Activated CD4-positive, alpha-beta T cell treated with anti-CD3 and anti-CD28 coated beads, Interleukin-2, amount 10 ng/mL, durations not matched to agents 7 days and 5 days (primary cell): ENCODE measurements at places on chromosomes 11 and 22. TPM values are rescaled to one million over a fixed set of nuclear protein-coding genes. Genes with fewer than 3 reads are reported as not detected.

The RGL4 gene
- 29.1 TPM for total RNA-seq

The KRTAP5-11 gene
- not detected for total RNA-seq

The SIDT2 gene
- total RNA-seq, result 28.6 TPM

The P2RY2 gene
- total RNA-seq, result not detected

The NXPE2 gene
- total RNA-seq, result not detected

The PDGFB gene
- 0.89 TPM for total RNA-seq

The STK33 gene
- 1.1 TPM for total RNA-seq

The APOL4 gene
- total RNA-seq, result 0.54 TPM

The HSPB2 gene
- not detected for total RNA-seq

DNA sequence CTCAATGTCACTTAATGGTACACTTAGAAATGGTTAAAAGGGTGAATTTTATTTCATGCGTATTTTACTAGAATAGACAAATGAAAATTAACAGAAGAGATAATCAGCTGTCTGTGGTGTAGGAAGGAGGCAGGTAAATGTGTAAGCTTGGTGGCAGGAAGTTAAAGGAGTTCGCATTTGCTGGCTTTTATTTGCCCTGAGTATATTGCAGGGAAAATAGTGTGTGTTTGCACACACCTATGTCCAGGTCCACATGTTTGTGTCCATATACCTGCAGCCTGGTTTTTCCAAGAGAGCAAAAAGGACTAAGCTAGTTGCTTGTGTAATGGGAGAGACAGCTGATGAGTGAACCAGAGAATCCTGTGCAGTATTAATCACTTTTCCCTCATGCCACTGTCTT lies 16.0 kb downstream of the NTM start:
- DNase-seq, result no peak
- H3K27me3 ChIP-seq, result no peaks in the 10 kb centered on the region
- no peak overlapping the region for H3K4me3 ChIP-seq
- no peaks in the 10 kb centered on the region for H3K36me3 ChIP-seq
- H3K4me1 ChIP-seq, result no peaks in the 10 kb centered on the region
- H3K27ac ChIP-seq, result no peak overlapping the region

DNA sequence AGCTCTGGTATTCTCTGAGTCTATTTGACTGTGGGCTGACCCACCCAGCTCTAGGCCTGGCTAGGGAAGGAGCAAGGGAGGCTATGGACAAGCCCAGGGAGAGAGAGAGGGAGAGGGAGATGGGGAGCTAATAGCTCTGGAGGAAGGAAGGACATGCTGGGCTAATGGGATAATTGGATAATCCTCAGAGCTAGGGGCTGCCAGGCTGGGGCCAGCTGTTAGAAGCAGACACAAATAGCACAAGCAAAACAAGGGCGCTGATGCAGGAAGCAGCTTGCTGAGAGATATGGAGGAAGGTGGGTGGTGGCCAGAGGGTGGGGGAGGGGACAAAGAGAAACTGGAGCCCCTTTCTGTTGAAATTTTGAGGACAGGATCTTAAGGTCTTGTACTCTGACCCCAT lies 23.2 kb downstream of the ADORA2A start:
- no peaks in the 10 kb centered on the region for H3K27me3 ChIP-seq
- no peaks in the 10 kb centered on the region for H3K36me3 ChIP-seq
- no peak overlapping the region for H3K4me3 ChIP-seq
- DNase-seq, result no peak
- peaks cover 2% of the 10 kb centered on the region for H3K4me1 ChIP-seq

DNA sequence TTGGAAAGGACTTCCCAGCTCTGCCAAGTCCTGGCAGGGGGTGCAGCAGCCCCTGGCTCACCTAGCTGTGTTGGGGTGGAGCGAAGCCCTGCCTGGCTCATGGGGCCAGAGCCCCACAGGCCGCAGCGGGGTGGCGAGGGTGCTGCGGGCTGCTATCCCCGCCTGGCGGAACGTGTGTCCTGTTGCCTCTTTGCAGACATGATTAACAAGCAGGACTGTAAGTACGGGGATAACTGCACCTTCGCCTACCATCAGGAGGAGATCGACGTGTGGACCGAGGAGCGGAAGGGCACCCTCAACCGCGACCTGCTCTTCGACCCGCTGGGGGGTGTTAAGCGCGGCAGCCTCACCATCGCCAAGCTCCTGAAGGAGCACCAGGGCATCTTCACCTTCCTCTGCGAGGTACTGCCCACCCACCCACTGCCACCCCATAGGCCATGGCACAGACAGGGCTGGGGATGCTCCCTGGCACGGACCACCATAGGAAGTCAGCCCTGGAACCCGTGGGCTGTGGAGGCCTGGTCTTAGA lies 35.9 kb upstream of the TEF start:
- H3K27me3 ChIP-seq, result no peaks in the 10 kb centered on the region
- peaks cover 33% of the 10 kb centered on the region for H3K36me3 ChIP-seq
- H3K4me3 ChIP-seq, result no peak overlapping the region
- H3K27ac ChIP-seq, result no peak overlapping the region

DNA sequence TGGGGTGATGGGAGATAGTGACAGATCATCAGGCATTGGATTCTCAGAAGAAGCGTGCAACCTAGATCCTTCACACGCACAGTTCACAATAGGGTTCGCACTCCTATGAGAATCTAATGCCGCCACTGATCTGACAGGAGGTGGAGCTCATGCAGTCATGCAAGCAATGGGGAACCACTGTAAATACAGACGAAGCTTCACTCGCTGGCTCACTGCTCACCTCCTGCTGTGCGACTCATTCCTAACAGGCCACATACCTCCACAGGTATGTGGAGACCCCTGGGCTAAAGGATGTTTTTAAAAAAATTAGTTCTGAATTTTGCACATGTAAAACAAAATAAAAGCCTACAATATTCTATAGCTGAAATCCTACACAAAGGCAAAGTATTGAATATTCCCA lies 20.5 kb upstream of the TEAD1 start:
- H3K4me3 ChIP-seq, result no peak overlapping the region
- H3K4me1 ChIP-seq, result no peaks in the 10 kb centered on the region
- H3K27me3 ChIP-seq, result peaks cover 15% of the 10 kb centered on the region
- DNase-seq, result no peak
- H3K27ac ChIP-seq, result no peak overlapping the region

- H3K27ac ChIP-seq, result peak overlapping the region; percentile 47
- no peak overlapping the region for H3K4me3 ChIP-seq
These were observed 8.6 kb downstream of the THYN1 start for GRCh38 chr11:134244593-134244992.

- H3K36me3 ChIP-seq, result peaks cover 34% of the 10 kb centered on the region
- DNase-seq, result no peak
- no peak overlapping the region for H3K4me3 ChIP-seq
- H3K27ac ChIP-seq, result no peak overlapping the region
- peaks cover 7% of the 10 kb centered on the region for H3K4me1 ChIP-seq
These were observed 12.2 kb downstream of the SC5D start for GRCh38 chr11:121304759-121305158.

GRCh38 chr11:101224221-101224620 lies 94.6 kb upstream of the PGR start:
- no peaks in the 10 kb centered on the region for H3K4me1 ChIP-seq
- H3K27ac ChIP-seq, result no peak overlapping the region
- no peak for DNase-seq
- no peaks in the 10 kb centered on the region for H3K36me3 ChIP-seq
- H3K27me3 ChIP-seq, result no peaks in the 10 kb centered on the region

- no peak for DNase-seq
- peaks cover 2% of the 10 kb centered on the region for H3K27me3 ChIP-seq
- H3K27ac ChIP-seq, result no peak overlapping the region
- H3K4me3 ChIP-seq, result no peak overlapping the region
- H3K36me3 ChIP-seq, result peaks cover 1% of the 10 kb centered on the region
These were observed 4.0 kb upstream of the PTGDR2 start for GRCh38 chr11:60859616-60860250.

DNA sequence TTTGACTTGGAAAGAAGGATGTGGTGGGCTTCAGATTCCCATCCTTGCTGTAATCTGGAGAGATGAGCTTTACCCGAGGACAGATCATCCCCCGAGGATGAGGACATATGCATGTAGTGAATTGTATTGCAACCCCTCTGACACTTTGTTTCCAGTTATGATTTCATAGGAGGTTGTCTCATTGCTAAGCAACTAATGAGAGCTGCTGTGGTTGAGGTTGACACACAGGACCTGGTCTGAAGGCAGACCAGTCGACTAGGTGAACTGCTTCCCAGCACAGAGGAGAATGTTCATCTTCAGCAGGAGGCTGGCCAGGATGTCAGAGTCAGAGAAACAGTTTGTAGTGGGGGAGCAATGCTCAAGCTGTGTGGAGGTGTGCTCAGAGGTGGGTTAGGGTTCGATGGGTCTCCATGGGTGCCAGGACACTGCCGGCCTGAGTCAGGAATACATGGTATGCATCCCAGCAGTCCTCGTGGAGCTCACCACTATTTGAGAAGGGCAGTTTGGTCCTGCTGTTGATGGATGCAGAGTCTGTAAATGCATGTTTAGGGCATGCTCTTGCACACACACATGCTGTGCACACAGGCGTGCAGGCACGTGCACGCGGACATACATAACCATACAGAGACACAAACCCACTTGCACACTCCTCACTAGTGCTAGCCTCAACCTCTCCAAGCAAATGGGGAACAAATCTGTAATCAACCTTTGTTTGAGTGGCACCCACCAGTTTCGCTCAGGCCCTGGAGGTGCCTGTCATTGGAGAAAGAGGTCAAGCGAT lies 153.7 kb downstream of the TBC1D22A start:
- H3K4me1 ChIP-seq, result peaks cover 9% of the 10 kb centered on the region
- no peak overlapping the region for H3K27ac ChIP-seq
- DNase-seq, result no peak
- H3K27me3 ChIP-seq, result no peaks in the 10 kb centered on the region
- no peak overlapping the region for H3K4me3 ChIP-seq

GRCh38 chr22:36756031-36756430 lies 19.9 kb downstream of the IFT27 start:
- peaks cover 1% of the 10 kb centered on the region for H3K4me1 ChIP-seq
- DNase-seq, result no peak
- H3K27ac ChIP-seq, result no peak overlapping the region
- H3K36me3 ChIP-seq, result no peaks in the 10 kb centered on the region
- peaks cover 7% of the 10 kb centered on the region for H3K27me3 ChIP-seq

DNA sequence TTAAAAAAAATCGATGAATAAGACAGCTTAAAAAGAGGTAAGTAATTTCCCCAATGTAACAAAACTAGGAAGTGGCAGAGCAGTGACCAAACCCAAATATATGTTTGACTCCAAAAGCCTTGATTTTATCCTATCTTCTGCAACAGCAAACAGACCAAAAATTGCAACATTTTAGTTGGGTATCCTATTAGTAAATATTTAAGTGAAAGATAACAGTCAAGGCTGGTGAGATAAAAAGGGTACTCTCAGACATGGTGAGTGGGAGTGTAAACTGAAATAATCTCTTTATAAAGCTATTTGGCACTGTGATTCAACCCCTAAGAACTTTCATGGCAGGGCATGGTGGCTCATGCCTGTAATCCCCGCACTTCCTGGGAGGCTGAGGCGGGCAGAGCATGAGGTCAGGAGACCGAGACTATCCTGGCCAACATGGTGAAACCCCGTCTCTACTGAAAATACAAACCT lies 1.9 kb upstream of the RDX start:
- H3K4me1 ChIP-seq, result peaks cover 37% of the 10 kb centered on the region
- no peak for DNase-seq
- no peaks in the 10 kb centered on the region for H3K27me3 ChIP-seq
- H3K27ac ChIP-seq, result no peak overlapping the region
- H3K4me3 ChIP-seq, result no peak overlapping the region

DNA sequence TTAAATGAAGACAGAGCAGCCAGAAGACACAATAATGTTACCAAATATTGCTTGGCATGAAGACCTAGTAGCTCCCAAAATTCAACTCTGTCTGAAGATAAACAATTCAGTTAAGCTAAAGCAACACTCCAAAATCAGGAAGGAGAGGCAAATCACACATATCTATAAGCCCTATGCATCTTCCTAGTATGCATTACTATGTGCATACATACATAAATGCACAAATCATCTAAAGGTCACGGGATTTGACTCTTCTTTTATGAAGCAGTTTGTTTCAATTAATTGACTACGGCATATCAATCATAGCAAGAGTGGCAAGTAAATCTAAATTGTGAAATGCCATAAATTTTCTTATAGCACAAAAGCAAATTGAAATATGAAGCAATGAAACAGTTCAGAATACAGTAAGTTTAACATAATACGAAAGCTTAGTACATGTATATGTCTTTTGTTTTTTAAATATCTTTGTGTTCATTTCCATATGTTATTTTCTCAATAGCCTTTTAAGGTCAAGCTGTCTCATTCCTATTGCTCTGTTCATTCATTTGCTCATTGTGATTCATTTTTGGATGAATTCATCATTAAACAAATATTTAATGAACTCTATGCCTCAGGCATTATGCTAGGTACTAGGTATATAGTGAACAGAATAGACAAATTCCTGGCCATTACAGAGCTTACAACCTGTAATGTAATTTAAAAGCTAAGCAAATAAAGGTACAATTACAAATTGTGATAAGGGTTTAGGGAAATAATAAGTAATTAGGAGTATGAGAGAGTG lies 540.5 kb downstream of the DLG2 start:
- no peak for DNase-seq
- H3K27me3 ChIP-seq, result no peaks in the 10 kb centered on the region
- no peak overlapping the region for H3K4me3 ChIP-seq
- no peak overlapping the region for H3K27ac ChIP-seq
- no peaks in the 10 kb centered on the region for H3K36me3 ChIP-seq

- H3K4me3 ChIP-seq, result no peak overlapping the region
- no peaks in the 10 kb centered on the region for H3K36me3 ChIP-seq
- H3K27me3 ChIP-seq, result no peaks in the 10 kb centered on the region
- no peak for DNase-seq
- H3K4me1 ChIP-seq, result no peaks in the 10 kb centered on the region
These were observed 56.6 kb downstream of the CSNK2A3 start for GRCh38 chr11:11296434-11296833.

DNA sequence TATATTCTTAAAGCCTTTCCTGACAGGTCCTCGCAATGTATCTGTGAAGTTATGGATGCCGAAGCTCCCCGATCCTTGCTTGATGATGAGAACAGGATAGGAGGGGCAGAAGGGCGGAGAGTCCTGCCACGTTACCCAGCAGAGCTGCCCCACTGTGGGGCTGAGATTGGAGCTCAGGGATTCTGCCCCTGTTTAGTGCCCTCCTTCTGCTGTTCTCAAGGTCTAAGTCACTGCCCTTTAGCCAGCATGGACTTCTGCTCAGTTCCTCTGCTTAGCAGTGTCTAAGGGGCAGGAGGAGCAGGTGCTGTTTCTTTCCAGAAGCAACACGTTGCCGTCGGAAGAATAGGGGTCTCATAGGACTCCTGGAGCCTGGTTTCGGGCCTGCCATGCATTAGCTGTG lies 164.2 kb upstream of the B3GAT1 start:
- DNase-seq, result peak; percentile 5
- H3K36me3 ChIP-seq, result no peaks in the 10 kb centered on the region
- no peaks in the 10 kb centered on the region for H3K4me1 ChIP-seq
- no peak overlapping the region for H3K4me3 ChIP-seq
- no peak overlapping the region for H3K27ac ChIP-seq
- H3K27me3 ChIP-seq, result peaks cover 9% of the 10 kb centered on the region

DNA sequence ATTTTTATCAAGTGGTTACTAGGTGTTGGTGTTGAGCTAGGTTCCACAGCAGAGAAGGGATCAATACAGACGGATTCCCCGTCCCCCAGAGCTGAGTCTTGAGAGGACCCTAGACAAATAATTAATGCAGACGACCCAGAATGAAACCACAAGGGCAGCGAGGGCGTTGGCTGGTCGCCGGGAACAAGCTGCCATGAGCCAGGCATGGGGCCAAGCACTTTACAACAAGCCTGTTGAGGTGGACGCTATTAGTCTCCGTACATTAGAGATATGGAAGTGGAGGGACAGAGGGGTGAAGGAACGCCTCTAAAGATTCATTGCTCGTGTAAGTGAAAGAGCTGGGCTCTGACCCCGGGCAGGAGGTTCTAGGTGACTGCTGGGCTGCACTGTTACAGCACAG lies 77.1 kb upstream of the EIF3D start:
- DNase-seq, result no peak
- no peaks in the 10 kb centered on the region for H3K4me1 ChIP-seq
- H3K36me3 ChIP-seq, result no peaks in the 10 kb centered on the region
- no peak overlapping the region for H3K27ac ChIP-seq
